ENCODE measurements at places on chromosomes 3 and 15.
A peak's percentile ranks its signal among the peaks of the same experiment; 100 is the strongest.

GRCh38 chr3:157180262-157180661 lies 20.3 kb upstream of the CCNL1 start:
- no peak for DNase-seq

DNA sequence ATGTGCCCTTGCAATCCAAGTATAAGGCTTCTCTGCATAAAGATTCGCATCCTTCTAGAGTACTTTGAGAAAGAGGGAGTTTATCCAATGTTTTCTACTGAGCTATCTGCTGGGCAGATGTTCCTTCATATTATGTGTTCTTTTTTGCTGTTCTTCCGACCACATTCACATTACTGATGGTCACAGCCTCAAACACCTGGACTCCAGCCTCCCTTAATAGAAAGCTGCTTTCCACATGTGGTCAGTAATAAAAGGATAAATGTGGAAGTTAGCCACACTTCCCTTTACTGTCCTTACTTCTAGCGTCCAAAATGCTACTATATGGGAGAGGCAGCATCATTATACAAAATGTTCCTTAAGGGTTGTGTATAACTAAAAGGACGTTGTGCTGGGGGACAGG lies 116.9 kb downstream of the CD47 start:
- DNase-seq = no peak

GRCh38 chr3:69921651-69922050 lies 77.9 kb upstream of the SAMMSON start:
- DNase-seq = no peak

DNA sequence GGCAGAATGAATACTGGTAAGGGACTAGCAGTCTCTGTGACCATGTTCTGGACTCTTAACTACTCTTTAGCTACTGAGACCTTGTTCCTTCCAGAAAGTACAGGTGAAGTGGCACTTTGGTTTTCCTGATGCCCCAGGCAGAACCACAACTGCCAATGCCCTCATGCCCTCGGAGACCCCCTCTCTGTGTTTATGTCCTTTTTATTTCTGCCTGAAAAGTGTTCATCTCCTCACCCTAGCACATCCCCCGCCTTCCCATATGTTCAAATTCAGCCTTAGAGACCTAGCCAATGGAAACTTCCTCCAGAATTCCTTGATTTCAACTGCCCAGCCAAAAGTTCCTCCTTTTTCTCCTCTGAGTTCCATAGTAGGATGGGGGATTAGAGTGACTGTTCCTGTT lies 23.3 kb upstream of the RASGRF1 start:
- no peak for DNase-seq

- DNase-seq = no peak
Observed at GRCh38 chr3:138046085-138046484, 36.1 kb downstream of the CLDN18 start.

GRCh38 chr3:37987315-37987697 lies 3.3 kb upstream of the VILL start:
- no peak for DNase-seq

DNA sequence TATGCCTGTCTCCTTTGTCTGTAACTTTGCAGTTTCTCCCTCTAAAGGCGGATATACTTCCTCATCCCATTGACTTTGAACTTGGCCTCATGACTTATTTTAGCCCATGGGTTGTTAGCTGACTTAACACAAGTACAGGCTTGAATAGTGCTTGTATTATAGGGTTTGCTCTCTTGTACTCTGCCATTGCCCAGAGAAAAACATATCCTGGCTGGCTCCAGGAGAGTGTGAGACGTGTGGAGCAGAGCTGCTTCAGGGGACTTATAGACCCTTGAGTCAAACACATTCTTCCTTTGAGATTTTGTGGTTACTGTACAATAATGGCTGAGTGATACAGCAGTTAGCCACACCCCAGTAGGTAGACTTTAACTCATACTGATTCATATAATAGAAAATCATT lies 124.0 kb downstream of the RAP2B start:
- no peak for DNase-seq

GRCh38 chr15:77804210-77804609 lies 171.5 kb upstream of the LINGO1 start:
- no peak for DNase-seq

DNA sequence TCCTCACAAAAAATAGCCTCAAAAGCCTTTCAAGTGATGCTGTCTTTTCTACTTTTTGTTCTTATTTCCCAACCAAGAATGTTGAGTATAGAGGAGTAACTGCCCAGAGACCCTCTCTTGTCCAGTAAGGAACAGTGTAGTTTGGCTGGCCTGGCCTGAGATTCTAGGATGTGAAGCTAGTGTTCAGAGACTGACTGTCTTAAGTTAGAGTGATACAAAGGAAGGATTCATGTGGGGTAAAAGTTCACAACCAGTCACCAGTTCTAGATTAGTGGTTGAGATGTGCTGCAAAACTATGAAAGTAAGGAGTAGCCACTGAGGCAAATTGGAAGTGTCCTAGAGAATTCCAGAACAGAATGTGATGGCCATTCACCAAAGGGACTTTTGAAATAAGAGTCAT lies 49.1 kb downstream of the RSRC1 start:
- no peak for DNase-seq

DNA sequence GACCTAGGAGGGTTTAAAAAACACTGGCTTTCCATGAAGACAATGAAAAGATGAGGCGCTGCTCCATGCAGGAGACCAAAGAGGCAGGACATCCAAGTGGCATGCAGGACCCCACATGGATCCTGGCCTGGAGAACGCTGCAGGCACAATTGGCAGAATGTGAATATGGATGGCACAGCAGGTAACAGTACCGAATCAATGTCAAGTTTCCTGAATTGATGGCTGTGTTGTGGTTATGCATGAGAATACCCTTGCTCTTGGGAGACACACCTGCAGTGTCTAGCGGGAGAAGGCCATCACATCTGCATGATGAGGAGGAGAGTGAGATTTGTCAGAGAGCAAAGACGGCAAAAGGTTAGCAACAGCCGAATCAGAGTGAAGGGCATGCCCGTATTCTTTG lies 74.3 kb upstream of the SEC13 start:
- DNase-seq = no peak

GRCh38 chr15:100867433-100867832 lies 12.2 kb upstream of the ALDH1A3 start:
- DNase-seq = no peak

GRCh38 chr15:76169018-76169417 lies 109.2 kb downstream of the TMEM266 start:
- DNase-seq = no peak

DNA sequence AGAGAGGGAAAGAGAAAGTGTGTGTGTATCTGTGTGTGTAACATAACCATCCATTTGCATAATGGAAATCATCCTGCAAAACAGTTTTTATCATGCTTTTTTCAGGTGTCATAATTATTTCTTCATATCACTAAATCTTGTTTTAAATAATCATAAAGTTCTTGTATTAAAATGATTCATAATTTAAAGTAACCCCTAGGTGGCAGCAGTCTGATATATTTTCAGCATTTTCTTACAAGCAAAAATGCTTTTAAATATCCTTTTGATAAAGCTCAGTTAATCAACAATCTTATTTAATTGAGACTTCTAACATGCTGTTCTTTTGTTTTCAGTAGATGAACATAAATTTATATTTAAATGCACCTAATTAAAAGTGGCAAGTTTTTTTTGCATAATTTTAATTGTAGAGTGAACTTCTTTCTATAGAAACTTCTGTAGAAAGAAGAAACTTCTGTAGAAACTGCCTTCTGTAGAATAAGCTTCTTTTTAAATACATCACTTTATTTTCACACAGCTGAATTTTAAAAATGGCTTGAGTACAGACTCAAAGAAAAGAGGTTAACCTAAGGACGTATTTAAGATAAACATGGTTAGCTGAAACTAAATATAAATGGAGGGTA lies 72.5 kb downstream of the OPA1 start:
- peak; percentile 35 for DNase-seq

DNA sequence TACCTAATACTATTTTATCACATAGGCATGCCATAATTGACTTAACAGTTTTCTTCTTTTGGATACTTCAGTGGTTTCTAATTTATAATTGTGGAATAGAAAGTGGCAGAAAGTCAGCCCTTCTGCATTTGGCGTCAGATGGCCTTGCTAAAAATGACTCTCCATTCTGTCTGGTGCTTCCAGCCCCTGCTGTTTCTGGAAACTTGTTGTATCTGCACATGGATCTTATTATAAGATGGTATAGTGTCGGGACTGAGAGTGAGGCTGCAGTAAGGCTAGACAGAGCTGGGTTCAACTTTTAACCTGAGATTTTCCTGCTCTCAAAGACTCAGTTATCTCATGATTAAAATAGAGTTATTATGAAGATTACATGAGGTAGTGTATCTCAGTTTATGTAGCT lies 74.8 kb upstream of the WDR72 start:
- DNase-seq = no peak

DNA sequence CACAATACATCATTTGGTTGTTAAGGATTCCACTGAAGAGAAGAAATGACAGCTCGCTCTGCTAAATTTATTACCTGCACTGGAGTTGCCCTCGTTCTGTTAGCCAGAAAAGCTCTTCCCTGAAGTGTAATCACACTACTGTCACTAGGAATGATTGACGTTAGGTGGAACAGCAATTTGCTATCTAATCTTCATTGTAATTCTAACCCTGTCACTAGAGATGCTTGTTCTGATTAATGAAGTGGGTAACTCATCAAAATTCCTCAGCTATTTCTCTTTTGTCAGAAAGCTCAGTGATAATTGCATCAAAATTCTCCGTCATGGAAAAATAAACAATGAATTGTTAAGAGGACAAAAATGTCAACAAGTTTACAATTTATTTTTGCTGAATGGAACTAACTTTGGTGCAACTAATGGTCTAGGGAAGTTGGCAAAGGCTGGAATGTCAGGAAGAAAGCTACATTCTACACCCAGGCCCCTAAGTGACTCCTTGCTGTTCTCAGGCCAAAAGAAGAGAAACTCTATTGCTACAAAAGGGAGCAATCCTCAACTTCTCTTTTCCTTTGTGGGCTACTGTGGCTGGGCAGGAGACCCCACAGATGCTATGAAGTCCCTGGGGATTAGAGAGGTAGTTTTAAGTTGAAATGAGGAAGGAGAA lies 34.1 kb downstream of the CCDC191 start:
- DNase-seq = peak; percentile 12

DNA sequence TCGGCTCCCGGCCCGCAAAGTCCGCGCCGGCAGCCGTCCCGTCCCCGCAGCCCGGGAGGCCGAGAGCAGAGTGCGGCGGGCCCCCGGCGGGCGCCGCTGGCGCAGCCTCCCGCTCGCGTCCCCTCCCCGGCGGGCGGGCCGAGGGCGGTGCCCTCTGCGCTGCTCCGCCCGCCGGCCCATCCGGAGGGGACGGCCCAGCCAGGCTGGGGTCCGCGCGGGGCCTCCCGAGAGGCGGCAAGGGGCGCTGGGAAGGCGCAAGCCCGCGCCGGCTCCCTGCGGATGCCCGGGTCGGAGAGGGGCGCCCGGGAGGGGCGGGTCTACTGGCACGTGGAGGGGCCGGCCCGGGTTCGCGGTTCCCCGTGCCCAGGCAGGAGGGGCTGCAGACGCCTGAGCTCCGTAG lies at the start of the genes CLCN2 and POLR2H:
TSS of gene CLCN2 (minus strand) at position 74 of the 400 bp plus-strand sequence. CDS start 126 bp downstream, outside the sequence.
TSS of gene POLR2H (plus strand) at position 179 of the 400 bp plus-strand sequence. CDS start 1,783 bp downstream, outside the sequence.
- peak; percentile 57 for DNase-seq

GRCh38 chr3:100614941-100615340 lies 5.5 kb downstream of the ADGRG7 start:
- no peak for DNase-seq

DNA sequence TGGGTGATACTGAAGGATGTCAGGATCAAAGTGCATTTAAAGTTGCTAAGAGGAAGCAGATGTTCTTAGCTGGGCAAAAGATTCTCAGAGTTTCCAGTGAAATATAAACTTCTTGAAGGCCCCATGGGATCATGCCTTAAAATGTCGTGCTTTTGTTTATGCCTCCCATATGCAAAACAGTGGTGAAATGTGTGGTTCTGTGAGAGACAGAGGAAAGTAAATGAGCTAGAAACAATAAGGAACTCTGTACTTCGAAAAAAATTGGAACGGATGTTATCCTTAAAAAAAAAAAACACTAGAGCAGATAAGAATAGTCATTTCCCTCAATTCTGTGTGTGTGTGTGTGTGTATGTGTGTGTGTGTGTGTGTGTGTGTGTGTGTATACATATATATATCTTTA lies 497.0 kb upstream of the TBL1XR1 start:
- DNase-seq = peak; percentile 80

- DNase-seq = peak; percentile 77
Observed at GRCh38 chr15:38148471-38148870, 104.2 kb upstream of the SPRED1 start.

- DNase-seq = no peak
Observed at GRCh38 chr3:178529606-178530225, 6.5 kb upstream of the KCNMB2 start.

DNA sequence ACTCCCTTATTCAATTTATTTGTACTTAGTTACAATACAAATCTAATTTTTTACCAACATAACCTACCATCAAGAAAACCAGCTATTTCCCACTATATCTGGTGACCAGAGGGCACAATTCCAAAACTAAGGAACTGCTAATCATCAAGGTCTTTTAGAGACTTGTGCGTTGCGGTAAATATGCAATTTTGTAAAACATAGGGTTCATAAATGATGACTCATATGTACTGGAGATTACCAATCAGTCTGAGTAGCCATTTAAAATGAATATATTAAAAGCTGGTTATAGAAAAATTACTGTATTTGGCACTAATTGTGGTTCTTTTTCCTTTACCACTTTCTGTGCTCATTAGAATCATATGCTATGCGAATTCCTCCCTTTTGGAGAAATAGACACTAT lies 859.6 kb downstream of the ROBO1 start:
- DNase-seq = peak; percentile 19

DNA sequence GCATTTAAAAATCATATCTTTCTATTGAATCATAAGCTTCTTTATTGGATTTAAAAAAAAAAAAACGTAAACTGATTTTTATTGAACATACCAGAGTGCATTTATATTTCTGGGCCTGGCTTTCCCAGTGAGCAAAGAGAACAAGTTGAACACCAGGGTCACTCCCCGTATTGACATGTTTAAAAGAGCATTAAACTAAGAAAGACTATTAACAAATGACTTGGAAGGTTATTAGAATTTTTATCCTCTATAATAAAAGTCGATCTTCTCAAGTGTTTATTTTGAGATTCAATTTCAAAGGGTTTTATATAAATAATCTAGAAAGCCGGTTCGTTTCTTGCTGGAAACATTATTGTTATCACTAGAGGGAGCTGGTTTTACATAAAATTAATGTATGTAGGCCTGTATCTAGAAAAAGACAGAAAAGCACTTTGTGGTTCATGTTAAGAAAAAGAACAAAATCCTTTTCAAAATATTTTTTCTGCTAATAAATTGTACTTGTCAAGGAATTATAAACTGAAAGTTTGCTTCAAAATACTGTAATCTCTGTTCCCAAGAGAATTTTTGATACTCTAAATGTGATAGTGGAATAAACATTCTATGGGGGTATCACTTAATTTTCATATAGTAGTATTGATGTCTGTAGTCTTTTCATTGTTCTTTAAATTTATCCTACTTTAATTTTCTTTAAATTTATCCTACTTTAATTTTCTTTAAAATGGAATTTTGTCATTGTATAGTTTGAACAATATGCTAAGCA lies 321.8 kb upstream of the MME start:
- peak; percentile 41 for DNase-seq

GRCh38 chr3:179147514-179147872 lies 664 bp upstream of the PIK3CA start:
- no peak for DNase-seq

- peak; percentile 4 for DNase-seq
Observed at GRCh38 chr3:46449755-46450552, 14.8 kb downstream of the LTF start.
